Lower leg skin (tissue), 4 donors: ENCODE measurements at places on chromosomes 13 and 19. TPM values are rescaled to one million over a fixed set of nuclear protein-coding genes. Genes with fewer than 3 reads are reported as not detected.
A peak's percentile ranks its signal among the peaks of the same experiment; 100 is the strongest.

DNA sequence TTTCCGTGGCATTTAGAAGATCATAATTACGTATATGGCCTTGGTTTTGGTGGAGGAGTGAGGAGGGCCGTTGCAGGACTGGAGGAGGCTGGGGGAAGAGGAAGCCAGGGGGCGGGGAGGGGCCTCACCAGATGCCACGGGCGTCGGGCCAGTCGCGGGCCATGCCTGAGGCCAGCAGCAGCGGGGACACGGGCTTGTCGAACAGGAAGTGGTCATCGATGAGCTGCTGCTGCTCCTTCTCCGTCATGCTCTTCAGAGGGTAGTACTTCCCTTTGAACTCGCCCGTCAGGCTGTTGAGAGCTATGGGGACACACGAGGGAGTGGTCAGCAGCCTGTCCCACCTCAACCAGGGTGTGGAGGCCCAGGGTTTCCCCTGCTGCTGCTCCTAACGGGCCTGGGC is 11.1 kb downstream of the CKM start:
- DNase-seq: no peak

- no peak for DNase-seq
Observed at GRCh38 chr13:86446311-86446710, 647.1 kb upstream of the SLITRK6 start.

DNA sequence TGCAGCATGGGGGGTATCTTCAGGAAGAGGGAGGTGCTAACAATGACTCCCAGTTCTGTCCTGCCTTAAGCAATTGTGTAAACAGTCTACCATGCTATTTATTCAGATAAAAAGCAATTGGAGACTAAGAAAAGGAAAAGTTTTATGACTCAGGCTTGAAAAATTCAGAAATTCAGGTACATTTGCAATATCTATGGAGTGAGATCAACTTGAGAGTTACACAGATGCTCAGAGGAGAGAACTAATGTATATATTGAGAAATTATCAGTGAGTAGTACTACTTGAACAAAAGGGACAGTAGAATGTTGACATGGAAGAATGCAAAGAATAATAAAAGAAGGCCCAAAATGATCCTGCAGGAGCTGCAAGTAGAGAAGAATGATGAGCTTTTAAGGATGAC is 277.6 kb upstream of the DACH1 start:
- no peak for DNase-seq

GRCh38 chr19:15788594-15789270 is 1.3 kb downstream of the OR10H5 start:
- no peak for DNase-seq

DNA sequence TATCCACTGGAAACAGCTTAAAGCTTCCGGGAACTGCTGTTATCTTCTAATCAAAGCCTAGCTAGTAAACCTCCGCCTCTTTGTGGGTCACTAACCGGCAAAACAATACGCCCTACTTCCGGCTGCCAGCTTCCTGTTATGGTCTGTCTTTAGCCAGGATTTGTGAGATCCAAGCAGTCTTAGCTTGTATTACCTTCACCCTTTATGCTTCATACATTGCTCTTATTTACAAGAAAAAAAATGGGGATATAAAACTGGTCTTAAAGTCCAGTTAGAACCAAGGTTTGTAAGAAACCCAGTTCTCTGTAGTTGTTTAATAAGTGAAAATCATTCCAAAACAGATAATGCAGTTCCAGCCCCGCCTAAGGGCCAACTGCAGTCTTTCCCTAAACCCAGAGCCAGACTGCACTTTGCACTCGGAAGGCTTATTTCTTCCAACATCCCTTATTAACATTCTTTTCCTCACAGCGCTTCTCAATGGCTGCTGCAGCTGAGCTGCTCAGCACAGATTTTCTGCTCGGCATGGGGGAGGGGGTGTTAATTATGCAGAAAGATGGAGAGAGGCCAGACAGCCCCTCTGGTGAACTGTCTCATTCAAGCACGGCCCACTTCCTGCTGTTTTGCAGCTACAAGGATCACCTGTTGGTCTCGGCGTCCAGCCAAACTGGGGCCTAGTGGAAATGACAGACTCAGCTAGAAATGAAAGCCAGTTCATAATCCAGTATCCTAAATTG is 368.4 kb downstream of the KLF12 start:
- peak; percentile 18 for DNase-seq

- no peak for DNase-seq
Observed at GRCh38 chr19:41328157-41328841, 18.3 kb downstream of the CCDC97 start.

GRCh38 chr13:48906200-48906599 is 69.5 kb upstream of the FNDC3A start:
- DNase-seq: no peak

- no peak for DNase-seq
Observed at GRCh38 chr13:39516096-39516495, 86.9 kb downstream of the LHFPL6 start.

DNA sequence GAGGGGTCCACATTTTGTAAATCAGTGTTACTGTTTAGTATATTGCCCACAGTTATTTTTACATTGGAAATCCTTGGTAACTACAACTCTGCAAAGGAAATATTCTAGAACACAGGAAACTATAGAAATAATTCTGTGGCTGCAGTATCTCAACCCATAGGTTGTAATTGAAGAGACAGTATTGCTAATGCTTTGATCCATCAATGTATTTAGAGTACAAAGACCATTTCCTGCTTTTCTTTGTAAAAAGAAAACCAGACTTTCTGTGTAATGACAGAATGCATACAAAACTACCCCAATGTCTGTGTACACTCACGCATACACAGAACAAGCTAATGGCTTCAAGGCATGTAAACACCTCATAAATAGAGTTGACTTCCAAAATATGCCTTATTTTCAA is 622.1 kb upstream of the ARGLU1 start:
- DNase-seq: no peak

DNA sequence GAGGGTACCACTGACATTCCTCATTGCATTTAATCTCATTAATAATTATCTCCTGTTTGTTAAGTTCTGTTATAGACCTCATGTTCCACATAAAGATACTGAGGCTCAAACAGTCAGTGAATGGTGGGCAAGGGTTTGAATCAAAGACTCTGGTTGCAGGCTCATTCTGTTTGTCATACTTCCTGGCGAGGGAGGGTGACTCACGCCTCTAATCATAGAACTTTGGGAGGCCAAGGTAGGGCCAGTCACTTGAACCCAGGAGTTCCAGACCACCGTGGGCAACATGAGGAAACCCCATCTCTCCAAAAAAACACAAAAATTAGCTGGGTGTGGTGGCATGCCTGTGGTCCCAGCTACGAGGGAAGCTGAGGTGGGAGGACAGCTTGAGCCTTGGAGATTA is 220.7 kb upstream of the MIR17HG start:
- no peak for DNase-seq

DNA sequence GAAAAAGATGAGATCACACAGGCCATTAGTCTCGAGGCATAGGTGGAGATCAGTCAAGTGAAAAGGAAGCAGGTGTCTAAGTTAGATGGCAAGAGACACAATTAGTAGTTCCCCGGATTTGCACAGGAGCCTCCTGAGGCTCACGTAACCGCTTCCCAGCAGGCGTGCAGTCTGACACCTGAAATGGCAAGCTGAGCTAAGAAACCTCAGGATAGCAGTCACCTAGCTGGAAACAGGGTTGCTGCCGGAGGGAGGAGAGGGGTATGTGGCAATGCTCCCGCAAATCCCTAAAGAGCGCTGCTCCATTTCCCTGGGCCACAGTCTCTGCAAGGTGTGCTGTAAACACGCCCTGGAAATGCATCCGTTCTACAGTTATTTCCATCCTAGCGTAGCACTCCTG is 1151.0 kb downstream of the DIAPH3 start:
- DNase-seq: no peak

ERICH6B gene
- total RNA-seq: not detected

CUL4A gene
- total RNA-seq: 111 TPM

PRR19 gene
- total RNA-seq: 0.29 TPM

KLK2 gene
- total RNA-seq: 31.2 TPM

LILRB4 gene
- total RNA-seq: 0.15 TPM

TGFBR3L gene
- 2.1 TPM for total RNA-seq

TMEM59L gene
- total RNA-seq: not detected

RUBCNL gene
- total RNA-seq: 3.0 TPM
